ENCODE measurements at places on chromosomes 11 and 22. TPM values are rescaled to one million over a fixed set of nuclear protein-coding genes. Genes with fewer than 3 reads are reported as not detected.
A peak's percentile ranks its signal among the peaks of the same experiment; 100 is the strongest.

Gene HIC2
- total RNA-seq, result 3.2 TPM

Gene GSTT2B
- total RNA-seq, result 5.2 TPM

Gene GP1BB
- 0.54 TPM for total RNA-seq

Gene MUC2
- total RNA-seq, result not detected

Gene CSNK2A3
- 1.7 TPM for total RNA-seq

Gene PRRG4
- total RNA-seq, result 4.8 TPM

- DNase-seq, result no peak
These were observed 65.7 kb downstream of the FLI1 start for GRCh38 chr11:128759597-128759996.

GRCh38 chr11:101453682-101454081 is 130.1 kb downstream of the TRPC6 start:
- peak; percentile 44 for DNase-seq

GRCh38 chr11:102603576-102603975 is 21.6 kb downstream of the MMP20 start:
- no peak for DNase-seq

DNA sequence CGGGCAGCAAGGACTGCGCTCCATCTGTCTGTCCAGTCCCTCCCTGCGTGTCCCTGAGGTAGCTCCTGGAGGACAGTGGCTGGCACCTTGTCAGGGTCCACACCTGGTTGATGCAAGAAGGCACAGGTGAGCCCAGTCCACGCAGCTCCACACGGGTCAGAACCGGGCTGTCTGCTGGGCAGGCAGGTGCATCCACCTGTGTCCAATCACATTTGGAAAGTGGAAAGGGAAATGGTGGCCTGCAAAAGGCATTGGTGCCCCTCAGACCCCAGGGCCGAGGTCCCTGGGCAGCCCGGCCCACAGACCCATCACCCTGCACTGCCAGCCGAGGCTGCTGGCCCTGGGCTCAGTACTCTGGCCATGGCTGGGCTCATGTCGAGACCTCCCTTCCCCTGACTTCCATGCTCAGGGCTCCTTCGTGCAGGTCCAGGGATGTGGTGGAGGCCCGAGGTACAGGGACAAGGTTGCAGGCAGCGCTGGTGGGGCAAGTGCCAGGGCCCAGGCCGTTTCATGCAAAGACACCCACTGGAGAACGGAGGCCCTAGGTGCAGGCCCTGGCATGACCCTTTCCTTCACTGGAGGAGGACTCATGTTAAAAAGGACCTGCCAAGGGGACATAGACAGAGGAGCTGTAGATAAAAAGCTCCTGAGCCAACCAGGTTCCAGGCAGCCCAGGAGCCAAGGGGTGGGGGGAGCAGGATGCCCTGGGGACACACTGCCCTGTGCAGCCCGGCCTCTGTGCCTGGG is 38.9 kb upstream of the TH start:
- DNase-seq, result no peak

GRCh38 chr11:67262731-67263675 is 3.3 kb upstream of the GRK2 start:
- peak; percentile 66 for DNase-seq

DNA sequence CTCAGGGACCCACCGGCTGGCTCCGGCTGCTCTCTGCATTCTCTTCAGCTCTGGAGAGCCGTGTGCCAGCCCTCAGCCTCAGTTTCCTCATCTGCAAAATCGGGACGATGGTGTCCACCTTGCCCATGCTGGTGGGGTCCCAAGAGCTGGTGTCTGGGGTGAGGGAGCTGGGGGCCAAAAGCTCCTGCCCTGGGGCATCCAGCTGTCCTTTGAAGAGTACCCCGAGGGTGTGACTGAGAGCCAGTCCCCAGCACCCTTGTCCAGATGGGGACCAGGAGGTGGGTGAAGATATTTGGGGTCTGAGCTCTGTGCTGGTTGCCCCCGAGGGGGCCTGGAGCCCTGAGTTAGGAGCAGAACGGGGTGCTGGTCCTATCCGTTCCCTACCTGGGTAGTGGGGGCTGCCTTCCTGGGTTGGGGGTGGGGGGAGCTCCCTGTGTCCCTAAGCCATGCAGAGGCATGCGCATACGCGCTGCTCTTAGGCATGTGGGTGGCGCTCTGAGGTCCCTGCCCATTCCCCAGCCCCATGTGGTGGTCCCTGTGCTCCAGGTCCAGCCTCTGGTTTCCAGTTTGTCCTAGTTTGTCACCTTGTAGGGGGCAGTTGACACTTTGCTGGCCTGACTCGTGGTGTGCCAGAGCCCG is 4.9 kb downstream of the LRP5 start:
- no peak for DNase-seq

- DNase-seq, result no peak
These were observed 17.4 kb downstream of the DRD2 start for GRCh38 chr11:113457784-113458183.

GRCh38 chr11:119367661-119368120 is 13.8 kb downstream of the USP2 start:
- no peak for DNase-seq

All from foreskin keratinocyte (primary cell).